ENCODE measurements at places on chromosomes 11 and 22.

GRCh38 chr11:121479698-121480238 lies 27.0 kb upstream of the SORL1-AS1 start:
- DNase-seq = no peak

GRCh38 chr11:66112601-66113499 lies 42.8 kb downstream of the PACS1 start:
- no peak for DNase-seq

DNA sequence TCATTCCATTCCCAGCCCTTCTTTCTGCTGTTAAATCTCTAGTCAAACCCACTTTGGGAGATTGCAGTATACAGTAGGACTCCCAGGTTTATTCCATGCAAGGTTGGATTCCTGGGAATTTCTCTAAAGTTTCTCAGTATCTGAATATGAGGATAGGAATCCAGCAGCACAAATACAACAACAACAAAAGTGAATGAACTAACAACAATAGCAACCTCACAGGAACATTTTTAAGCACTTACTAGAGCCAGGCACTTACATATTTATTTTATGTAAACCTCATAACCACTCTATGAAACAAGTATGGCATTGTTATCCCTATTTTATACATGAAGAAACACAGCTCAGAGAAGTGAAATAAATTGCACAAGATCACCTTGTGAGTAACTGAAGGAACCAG lies 1.9 kb downstream of the MMP7 start:
- DNase-seq = no peak

GRCh38 chr11:35951680-35952079 lies 7.8 kb downstream of the LDLRAD3 start:
- DNase-seq = no peak

GRCh38 chr11:73766763-73767162 lies 5.9 kb upstream of the RAB6A start:
- no peak for DNase-seq

DNA sequence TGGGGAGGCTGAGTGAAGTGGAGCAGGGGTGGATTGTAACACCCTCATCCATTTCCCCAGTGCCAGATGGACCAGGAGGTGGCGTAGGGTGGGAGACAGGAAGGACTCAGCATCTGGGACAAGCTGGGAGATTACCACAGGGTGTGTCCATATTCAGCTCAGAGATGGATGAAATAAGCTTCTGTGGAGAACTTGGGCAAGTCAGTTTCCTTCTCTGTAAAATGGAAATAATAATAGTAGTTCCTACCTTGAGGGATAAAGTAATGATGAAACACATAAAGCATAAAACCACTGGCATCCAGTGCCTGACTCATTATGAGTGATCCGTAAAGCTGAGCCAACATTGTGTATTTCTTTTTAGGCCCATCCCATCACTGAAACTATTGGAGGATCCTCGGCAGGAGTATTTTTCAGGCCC lies 607 bp upstream of the ROBO4 start:
- DNase-seq = no peak
